ENCODE measurements at places on chromosomes 7 and 10.

DNA sequence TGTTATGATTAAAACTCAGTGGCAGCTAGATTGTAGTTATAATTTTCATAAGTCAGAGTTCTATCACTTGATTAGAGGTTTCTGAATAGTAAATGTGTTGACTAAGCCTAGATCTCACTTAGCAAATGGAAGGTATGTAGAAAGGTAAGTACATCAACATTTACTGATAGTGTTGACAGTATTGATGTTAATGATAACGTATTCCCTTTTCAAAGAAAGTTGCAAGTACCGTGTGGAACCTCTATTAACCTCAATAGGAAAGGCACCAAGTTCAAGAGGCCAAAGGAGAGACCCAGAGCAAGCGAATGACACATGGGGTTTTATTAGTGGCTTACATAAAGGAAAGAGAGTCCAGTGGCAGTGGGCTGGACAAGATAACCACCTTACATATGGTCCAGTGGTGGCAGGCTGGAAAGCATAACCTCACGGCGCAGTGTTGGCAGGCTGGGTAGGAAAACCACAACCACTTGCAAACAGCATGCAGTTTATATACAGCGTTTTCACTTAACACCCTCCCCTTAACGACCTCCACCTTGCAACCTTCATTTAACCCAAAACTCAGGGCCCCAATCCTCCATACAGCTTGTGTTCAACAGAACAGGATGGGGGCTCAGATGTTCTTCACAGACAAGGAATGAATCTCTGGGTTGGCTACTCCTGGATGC is 611.0 kb downstream of the PARD3 start:
- no peak for DNase-seq

DNA sequence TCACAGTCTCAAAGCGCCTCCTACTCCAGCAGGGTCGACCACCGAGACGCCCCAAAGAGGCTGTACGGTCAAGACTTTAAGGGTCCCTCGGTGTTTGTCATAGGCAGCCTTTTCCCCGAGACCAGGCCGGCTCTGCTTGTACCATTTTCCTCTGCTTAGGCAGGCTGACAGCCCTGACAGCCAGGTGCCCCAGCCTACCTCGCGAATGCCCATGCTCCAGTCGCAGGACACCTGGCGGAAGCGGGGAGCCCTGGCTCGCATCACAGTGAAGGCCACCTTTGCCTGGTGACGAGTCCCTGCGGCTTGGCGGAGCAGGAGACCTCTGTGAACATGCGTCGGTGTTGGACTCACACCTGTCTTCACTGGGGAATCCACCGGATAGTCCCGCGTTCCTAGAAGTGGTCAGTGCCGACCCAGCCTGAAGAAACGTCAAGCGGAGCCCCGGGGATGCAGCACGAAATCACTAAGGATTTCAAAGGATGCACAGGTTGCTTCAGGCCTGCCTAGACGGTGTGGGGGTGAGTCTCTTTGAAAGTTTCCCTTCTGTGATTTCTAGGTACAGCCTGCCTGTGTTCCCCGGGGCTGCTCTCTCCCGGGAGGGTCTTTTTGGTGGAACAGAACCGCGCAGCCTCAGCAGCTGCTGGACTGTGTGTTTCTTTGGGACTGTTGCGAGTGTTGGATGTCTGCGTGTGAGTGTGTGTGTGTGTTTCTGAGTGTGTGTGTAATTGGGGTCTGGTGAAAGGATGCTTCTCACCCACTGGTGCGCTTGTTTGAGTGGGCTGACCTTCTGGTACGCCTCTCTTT is 30.5 kb upstream of the ZNF273 start:
- DNase-seq: no peak

DNA sequence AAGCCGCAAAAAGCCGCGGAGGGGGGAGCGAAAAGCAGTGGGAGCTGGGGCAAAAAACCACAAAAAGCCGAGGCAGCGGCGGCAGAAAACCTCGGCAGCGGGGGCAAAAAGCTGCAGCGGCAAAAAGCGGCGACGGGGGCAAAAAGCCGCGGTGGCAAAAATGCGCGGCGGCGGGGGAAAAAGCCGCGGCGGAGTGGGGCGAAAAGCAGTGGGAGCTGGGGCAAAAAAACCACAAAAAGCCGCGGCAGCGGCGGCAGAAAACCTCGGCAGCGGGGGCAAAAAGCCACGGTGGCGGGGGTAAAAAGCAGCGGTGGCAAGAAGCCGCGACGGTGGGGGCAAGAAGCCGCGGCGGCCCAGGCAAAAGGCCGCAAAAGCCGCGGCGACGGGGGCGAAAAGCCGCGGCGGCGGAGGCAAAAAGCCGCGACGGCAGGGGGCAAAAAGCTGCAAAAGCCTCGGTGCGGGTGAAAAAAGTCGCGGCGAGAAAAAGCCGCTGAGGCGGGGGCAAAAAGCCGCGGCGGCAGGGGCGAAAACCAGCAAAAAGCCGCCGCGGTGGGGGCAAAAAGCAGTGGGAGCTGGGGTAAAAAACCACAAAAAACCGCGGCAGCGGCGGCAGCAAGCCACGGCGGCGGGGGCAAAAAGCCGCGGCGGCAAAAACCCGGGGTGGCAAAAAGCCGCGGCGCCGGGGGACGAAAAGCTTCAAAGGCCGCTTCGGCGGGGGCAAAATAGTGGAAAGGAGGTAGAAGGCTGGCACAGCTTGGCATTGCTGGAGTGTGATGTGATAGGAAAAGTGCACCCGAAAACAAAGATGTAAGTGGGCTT is 135.9 kb downstream of the ZNF92 start:
- DNase-seq: peak; percentile 1

DNA sequence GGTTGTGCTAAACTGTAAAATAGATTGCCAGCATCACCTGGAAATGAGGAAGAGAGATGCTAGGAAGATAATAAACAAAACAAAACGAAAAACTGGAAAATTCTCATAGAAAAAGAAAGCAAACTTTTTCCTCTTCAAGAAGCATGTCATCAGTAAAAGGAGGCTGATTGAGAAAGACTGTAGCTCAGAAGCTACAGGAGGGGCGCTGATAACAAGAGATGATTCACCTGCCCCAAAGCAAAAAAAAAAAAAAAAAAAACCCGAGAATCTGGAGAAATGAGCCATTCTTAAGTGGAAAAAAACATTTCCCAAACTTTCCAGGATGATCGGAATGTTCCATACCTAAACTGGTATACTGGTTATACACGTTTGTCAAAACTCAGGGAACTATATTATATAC is 130.5 kb upstream of the C1QL3 start:
- DNase-seq: no peak

GRCh38 chr7:42573881-42574672 is 337.1 kb upstream of the GLI3 start:
- DNase-seq: no peak

GRCh38 chr10:72344932-72345331 is 9.8 kb downstream of the DNAJB12 start:
- no peak for DNase-seq

DNA sequence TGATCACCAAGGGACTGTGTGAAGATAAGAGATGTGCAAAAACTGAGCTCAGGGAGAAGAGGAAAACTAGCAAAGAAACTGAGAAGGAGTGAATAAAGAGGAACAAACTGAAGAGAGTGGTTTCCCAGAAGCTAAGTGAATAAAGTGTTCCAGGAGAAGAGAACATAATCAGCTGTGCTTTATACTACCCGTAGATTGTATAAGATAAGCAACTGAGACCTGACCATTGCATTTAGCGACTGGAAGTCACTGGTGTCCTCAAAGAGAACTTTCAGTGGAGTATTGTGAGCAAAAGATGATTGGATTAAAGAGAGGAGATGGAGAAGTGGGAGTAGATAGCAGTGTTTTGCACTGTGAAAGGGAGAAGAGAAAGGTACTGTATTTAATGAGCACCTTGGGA is 14.6 kb downstream of the PHTF2 start:
- no peak for DNase-seq

DNA sequence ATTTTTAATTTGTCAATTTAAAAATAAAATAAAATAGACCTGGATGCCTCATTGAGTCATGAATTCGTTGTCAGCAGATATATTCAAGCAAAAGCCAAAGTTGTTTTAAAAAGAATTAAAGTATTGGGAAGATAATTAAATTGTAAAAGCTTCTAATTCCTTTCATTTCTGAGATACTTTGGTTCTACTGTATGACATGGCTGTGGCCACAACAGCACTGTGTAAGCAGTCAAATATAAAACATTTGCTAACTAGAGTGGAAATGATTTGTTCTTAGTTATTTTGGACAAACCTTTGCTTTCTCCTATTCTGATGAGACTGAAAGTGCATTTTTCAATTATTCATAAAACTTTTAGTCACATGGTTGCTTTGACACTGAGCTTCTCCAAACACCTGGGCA is 143.6 kb upstream of the FAM13C start:
- no peak for DNase-seq

DNA sequence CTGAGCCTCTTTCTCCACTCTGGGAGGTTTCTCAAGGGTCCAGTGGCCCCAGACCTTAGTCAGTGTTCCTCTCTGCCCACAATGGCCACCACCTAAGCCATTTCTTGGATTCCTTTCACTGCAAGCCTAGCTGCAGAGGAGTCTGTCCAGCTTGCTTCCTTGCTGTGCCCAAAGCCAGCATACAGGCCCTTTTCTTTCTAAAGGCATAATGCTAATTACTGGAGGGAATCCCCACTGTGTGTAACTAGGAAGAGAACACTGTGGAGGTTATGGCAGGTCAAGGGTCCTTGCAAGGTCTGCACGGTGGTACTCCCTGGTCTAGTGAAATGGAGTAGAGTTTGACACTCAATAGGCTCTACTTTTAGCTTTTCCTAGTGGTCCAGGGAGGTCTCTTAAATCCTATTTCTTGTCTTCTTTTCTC is 70.4 kb upstream of the CC2D2B start:
- DNase-seq: no peak

DNA sequence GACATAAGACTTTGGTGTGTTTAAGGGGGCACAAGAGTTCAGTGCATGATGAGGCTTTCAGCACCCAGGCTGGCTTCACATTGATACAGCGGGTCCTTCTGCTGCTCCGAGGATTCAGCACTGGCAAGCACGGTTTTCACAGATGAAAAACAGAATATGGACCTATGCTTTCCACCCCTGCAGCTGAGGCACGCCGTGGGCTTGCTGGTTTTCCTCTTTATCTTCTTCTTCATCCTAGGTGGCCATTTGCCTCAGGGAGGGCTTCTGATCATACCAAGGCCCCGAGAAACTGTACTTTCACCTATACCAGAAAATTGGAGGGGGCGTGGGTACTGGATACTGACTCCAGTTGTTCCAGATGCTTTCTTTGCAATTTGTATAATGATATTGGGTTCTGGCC is 277.1 kb upstream of the ZNF32 start:
- no peak for DNase-seq

- DNase-seq: no peak
These were observed 163.5 kb downstream of the SH3PXD2A start for GRCh38 chr10:103691723-103692435.

DNA sequence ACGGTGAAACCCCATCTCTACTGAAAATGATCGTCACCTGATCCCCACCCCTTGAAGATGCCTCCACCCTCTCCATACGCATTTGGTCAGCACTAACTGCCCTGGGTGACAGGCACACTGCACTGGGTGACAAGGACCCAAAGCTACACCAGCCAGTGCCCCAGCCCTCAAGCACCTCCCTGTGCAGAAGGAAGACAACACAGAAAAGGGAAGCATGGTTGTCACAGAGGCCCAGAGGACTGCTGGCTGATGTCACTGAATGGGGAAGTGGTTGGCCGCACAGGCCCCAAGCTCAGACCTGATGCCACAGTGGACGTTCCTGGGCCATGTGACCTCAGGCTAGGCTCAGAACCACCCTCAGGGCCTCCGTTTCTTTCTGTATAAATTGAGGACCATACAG is 4.2 kb upstream of the PILRA start:
- no peak for DNase-seq

DNA sequence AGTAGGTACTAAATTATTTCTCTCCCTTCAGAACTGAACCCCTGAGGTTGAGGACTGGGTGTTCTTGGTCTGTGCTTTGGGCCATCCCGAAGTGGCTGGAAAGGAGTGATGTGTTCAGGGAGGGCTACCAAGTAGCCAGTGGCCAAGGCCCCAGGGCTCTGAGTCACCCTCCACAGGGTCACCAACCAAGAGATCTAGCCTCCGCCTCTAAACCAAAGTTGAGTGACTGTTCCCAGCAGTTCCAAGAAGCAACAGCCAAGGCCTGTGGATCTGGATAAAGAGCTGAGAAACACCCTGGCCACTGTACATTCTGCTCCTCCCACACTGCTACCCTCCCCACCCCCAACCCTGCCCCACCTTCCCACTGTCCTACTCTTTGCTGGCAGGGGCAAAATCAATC is 35.5 kb upstream of the KCNMA1 start:
- no peak for DNase-seq

DNA sequence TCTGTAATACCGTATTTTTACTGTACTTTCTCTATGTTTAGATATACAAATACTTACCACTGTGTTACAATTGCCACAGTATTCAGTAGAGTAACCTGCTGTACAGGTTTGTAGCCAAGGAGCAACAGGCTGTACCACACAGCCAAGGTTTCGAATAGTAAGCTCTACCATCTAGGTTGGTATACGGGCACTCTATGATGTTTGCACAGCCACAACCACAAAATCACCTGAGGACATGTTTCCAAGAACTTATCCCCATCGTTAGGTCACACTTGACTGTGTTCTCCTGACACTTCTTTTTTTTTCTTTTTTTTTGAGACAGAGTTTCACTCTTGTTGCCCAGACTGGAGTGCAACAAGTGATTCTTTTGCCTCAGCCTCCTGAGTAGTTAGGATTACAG is 134.6 kb upstream of the TRIM24 start:
- DNase-seq: no peak

DNA sequence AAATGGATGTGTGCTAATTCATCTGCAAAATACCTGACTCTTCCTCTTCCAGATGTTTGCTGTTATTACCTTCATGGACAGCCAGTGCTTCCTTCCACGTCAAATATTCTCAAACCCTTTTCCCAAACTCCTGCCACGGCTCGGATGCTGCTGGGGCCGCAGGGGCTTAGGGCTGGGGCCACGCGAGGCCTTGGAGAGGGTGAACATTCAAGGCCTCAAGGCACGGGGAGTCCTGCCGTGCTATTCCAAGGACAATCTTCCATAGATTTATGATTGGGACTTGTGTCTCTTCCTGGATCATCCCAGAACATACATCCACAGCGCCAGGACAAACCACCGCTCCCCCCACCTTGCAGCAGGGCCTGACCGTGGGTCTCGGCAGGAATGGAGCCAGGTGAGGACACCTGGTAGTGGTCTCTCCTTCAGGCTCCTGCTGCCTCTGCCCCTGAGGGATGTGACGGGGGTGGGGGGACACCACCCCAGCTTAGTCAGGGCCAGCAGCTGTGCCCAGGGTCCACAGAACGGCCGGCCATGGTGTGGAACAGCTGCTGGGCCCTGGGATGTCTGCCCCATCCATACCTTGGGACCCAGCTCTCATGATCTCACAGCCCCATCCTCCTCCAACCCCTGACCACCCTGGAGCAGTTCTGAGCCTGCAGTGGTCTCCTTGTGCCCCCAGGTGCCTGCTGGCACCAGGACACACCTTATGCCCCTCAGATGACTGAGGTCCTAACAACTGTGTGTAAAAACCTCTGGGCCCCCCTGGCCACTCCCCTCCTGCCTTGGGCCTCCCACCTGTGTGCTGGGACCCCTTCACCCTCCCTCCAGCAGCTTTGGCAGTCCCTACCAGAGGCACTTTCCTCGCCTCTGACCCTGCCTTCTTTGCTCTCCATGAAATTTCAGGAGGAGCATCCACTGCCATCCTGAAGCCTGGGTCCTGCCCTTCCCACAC is 16.7 kb downstream of the VIPR2 start:
- no peak for DNase-seq
